ENCODE measurements at places on chromosomes 3 and 15. TPM values are rescaled to one million over a fixed set of nuclear protein-coding genes. Genes with fewer than 3 reads are reported as not detected.

GRCh38 chr3:196397941-196398340 is 34.3 kb downstream of the UBXN7 start:
- no peak for DNase-seq

- DNase-seq: no peak
These were observed 53.0 kb downstream of the ZNF148 start for GRCh38 chr3:125322166-125322565.

- no peak for DNase-seq
These were observed 202.5 kb upstream of the UBE3A start for GRCh38 chr15:25641361-25641760.

Gene SLC28A2
- total RNA-seq: not detected

GRCh38 chr3:94735354-94735753 is 672.5 kb downstream of the NSUN3 start:
- DNase-seq: no peak

- no peak for DNase-seq
These were observed 9.1 kb upstream of the CEMIP start for GRCh38 chr15:80769829-80770705.

Gene CCNB2
- total RNA-seq: 99.2 TPM

All from PC-9 (cell line).